ENCODE measurements at places on chromosomes 7 and 10.
A peak's percentile ranks its signal among the peaks of the same experiment; 100 is the strongest.

- DNase-seq: no peak
These were observed 1127.7 kb upstream of the LRRTM3 start for GRCh38 chr10:65798133-65798532.

DNA sequence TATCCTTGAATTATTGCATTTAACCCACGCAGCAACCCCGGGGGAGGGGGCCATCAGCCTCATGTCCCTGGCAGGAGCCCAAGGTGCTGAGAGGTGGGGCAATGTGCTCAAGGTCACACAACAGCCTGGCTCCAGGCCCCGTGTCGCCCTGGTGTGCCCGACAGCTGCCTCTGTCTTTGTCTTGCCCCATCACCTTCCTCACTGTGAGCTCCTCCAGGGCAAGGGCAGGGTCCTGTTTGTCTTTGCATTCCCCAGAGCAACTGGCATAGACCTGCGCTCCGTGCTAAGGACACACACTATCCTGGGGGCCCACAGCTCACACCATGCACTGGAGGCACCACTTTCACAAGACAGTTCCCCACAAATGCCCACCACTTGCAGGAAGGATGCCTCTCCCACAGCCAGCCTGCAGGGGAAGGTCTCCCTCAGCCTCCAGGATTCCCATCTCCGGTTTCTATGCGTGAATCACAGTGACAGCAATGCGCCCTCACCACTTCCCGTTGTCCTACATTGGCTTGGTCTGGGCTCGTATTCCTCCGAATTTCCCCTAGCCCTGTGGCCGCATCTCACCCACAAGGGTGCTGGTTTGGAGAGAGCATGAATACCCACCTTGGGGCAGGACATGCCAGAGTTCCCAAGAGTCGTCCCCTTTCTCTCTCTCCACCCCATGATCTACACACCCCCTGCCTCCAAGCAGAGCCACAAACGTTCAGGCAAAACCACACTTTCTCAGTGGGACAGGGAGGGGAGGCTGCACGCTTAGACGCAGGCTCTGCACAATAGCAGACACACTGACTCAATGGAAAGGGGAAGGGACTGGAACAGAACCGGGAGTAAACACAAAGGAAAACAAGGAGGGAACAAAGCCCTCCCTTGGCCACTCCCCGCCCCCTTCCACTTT, 10.3 kb downstream of the ITPRIP start:
- DNase-seq: peak; percentile 67

DNA sequence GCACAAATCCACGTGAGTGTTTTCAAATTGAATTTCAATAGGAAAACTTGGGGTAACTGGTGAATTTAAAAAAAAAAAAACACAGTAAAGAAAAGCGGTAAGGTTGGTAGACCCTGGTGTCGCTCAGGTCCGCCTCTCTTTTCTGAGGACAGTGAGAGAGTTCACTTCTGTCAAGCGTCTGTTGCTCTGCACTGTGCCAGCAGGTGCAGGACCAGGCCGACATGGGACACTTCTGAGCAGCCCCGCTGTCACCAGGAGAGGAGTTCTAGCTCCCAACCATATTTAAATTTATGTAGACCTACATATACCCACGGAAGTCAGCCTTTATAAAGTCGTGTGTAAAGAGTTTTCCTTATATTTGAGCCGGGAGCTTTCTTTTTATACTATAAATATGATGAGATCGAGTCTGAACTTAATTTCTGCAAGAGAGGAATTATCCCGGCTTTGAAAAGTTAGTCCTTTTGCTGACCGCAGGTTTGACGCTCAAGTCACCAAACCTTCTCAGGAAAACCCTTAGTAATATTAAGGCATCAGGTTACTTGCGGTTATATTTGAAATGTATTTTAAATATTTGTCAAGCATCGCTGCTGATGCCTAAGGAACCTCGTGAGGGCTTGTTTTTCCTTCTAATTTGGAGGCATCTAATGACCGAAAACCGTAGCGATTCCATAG, 531 bp downstream of the IKZF1 start:
- no peak for DNase-seq

- peak; percentile 56 for DNase-seq
These were observed 91.0 kb upstream of the STRIP2 start for GRCh38 chr7:129343099-129343700.

DNA sequence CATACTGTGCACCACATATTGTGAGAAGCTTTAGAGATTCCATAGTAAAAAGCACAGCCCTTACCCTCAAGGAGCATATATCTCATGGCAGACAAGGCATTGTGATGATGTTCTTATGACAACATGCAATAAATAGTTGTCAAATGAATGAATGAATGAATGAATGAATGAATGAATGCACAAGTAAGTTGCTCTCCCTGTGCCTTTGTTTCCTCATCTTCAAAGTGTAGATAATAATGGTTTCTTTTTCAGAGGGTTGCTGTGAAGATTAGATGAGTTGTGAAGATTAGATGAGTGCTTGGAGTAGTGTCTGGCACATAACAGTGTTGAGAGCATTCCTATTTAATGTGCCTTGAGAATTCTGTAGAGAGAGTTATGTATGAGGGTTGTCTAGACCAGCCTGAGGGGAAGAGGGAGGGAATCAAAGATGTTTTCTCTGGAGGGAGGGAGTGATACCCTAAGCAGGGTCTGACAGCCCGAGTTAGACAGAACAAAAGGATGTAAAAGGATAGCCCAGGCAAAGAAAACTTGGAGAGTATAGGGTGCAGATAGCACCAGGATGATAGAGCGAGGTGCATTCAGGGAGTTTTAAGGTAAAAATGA, 217.2 kb downstream of the RELN start:
- no peak for DNase-seq

GRCh38 chr7:38321515-38321944, 48.1 kb upstream of the TARP start:
- DNase-seq: peak; percentile 85

DNA sequence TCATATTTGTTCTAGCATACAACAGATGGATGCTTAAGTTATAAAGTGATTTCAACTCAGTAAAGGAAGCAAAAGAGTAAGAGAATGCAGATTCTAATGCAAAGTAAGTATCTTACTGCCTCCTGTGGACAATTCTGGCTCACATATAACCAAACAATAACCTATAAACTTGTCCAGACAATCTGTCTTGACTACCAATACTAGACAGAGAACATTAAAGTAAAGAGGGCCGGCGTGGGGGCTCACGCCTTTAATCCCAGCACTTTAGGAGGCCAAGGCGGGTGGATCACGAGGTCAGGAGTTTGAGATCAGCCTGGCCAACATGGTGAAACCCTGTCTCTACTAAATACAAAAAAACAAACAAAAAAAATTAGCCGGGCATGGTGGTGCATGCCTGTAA, 329.3 kb downstream of the CACNA2D1 start:
- no peak for DNase-seq

- DNase-seq: peak; percentile 88
These were observed 20.5 kb downstream of the STRA8 start for GRCh38 chr7:135253851-135254771.

DNA sequence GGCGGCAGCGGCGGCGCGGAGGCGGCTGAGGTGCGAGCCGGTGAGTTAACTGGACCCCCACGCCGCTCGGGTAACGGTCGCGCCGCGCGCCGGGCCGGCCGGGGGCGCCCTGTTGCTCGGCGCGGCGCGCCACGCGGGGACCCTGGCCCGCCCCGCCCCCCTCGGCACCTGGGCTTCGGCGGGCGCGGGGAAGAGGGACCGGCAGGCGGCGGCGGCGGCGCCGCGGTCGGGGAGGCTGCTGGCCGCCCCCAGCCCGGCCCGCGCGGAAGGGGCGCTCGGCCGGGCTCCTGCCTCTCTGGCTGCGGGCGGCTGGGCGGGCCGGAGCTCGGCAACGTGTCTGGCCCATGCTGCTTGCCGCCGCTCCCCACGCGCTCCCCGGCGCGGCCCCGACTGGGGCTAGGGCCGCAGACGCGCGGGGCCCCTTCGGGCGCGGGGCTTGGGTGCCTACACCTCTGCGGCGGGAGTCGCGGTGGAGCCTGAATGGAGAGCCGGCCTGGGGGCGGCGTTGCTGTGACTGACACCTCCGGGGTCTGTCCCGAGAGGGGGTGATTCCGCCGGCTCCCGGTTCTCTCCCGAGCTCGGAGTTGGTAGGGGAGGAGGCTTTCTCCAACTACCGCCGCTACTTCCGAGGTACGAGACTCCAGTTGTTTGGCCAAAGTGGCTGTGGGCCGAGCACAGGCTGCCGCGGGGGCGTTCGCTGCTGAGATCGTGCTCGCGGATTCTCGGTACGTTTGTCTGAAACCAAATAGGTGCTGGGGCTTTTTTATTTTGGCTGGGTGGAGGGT, 494 bp downstream of the PALS2 start:
- DNase-seq: peak; percentile 35

DNA sequence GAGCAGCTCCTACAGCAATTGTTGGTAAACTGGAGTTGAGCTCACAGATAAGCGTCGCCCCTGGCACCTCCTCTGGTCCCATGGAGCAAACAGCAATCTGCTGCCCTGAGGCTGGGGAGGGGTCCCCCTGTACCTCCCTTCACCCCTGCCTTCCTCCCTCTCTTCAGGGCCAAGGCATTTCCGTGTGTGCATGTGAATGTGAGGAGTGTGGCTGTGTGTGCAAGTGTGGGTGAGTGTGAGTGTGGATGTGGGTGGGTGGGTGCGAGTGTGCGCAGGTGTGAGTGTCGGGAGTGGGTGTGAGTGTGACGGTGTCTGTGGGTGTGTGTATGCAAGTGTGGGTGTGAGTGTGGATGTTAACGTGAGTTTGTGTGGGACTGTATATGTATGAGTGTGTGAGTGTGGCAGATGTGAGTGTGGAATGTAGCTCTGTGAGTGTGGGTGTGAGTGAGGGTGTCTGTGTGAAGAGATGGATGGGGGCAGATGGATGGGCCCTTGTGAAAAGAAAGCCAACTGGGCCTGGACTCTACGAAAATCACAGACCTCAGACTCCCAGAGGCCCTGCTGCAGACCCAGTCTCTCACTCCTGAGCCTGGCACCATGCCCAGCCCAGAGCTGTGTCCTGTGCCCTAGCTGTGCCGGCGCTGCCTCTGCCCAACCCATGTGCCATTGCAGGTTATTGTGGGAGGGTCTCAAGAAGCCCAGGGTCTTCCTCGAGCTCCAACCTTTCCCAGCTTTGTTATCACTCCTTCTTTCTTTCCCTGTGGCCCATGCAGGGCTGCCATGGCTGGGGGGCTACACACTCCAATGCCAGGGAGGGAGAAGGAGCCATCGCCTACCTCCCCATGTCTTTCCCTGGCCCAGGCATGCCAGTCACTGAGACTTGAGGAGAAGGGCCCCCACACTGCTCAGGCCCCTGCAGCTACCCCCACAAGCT, 73.9 kb downstream of the GRID1 start:
- no peak for DNase-seq

DNA sequence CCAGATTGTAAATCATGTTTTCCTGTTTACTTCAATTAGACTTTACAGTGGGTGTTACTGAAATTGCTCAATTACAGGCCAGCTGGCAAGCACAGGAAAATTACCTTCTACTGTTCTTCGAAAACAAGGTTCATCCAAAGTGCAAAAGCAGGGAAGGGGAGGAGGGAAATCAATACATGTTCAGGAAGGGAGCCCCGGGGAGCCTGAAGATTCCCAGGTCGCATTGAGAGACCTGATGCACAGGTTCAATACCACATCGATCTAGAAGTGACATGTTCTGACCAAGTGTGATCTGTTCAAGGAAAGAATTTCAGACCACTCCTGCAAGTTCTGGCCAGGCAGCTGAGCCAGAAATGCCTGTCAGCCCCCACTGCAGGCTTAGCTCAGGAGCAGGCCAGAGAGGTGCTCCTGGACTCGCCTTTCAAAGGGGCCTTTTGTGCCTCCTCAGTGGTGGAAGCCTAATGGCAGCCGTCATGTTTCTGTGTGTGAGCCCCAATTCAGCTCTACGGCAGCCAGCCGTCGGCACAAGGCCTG, 35.9 kb downstream of the FAM53B start:
- DNase-seq: no peak

- no peak for DNase-seq
These were observed 77.7 kb downstream of the OSBPL3 start for GRCh38 chr7:24902276-24902675.

DNA sequence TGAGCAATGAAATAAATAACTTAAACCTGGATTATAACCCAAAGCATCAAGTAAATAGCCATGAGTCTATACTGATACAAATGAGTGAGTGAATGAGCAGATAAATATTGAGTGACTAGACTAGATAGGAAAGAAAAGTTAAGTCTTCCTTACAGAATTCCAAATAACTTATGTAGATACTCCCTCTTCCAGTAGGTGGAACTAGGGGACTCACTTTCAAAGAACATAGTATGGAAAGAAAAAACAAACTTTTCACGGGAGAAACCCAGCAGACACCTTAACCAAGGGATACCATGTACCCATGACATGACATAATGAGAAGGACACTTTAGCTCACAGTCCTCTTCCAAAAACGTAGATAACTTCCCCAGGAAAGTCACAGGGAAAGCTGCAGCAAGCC, 32.2 kb downstream of the CSGALNACT2 start:
- DNase-seq: no peak

DNA sequence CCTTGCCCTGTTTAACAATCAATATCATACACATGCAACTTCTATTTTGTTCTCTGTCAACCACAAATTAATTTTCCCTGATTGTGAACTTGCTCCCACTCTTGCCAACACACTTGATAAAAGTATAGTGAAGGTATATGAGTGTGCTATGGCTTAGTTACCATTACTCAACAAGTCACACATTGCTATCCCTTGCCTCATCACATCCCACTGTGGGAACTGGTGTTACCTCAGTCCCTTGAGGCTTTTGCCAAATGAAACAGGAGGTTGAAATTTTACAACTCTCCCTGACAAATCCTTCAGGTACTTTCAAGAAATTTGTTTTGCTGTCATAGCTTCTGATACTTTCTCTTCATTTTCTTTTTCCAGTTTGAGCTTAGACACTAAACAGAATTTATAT, 472.5 kb upstream of the SEMA3D start:
- DNase-seq: no peak

- DNase-seq: no peak
These were observed 47.9 kb downstream of the VWA2 start for GRCh38 chr10:114286921-114287320.

- no peak for DNase-seq
These were observed 247.0 kb upstream of the MKI67 start for GRCh38 chr10:128373071-128373749.

DNA sequence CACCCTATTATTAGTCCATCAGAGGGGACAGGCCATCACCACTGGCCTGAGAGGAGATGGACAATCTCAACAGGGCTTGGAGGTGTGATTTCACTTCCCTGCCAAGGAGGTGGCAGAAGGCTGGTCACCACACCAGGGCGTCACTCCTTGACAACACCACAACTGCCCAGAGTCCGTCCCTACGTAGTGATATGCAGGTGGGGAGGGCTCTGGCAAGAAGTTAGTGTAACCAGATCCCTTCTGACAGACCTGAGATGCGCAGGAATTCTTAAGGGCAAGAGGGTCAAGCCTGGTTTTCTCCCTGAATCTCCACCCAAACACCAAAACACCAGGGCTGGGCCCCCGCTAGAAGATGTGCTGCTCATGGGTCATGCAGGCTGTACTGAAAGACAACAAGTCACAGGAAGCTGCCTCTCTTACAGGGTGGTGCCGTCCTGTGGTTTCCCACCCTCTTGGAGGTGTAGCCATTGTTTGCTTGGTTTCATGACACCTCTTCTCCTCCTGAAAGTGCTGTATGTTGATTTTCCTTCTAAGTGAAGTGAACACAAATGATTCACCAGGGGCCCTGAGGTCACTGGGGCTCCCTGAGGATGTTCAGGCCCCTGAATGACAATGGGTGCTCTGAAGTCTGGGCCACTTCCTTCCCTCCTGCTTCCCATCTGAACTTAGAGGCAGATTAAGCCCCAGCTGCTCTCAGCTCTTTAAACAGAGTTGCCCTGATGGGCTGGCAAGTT, 27.1 kb downstream of the ATXN7L1 start:
- DNase-seq: no peak

Measured in AG08395 (cell line).